ENCODE measurements at places on chromosomes 2 and 18. TPM values are rescaled to one million over a fixed set of nuclear protein-coding genes. Genes with fewer than 3 reads are reported as not detected.

Gene CCDC88A
- 21.3 TPM for polyA plus RNA-seq

DNA sequence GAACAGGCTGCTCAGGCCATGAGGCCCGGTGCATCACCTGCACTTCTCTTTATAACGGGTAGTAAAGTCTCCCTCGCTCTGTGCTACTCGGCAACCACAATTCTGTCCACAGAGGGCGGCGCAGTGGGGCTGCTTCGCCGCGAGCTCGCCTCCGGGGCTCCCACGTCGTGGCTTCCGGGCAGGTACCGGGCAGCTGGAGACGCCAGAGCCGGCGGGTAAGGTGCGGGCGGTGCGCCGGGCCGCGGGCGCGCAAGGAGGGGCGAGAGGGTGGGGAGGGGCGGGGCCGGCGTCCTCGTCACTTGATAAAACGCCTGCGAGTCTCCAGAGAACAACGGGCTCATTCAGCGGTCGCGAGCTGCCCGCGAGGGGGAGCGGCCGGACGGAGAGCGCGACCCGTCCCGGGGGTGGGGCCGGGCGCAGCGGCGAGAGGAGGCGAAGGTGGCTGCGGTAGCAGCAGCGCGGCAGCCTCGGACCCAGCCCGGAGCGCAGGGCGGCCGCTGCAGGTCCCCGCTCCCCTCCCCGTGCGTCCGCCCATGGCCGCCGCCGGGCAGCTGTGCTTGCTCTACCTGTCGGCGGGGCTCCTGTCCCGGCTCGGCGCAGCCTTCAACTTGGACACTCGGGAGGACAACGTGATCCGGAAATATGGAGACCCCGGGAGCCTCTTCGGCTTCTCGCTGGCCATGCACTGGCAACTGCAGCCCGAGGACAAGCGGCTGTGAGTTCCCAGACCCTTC, at the start of gene ITGA6:
Gene ITGA6 (plus strand): TSS at position 331 of the 734 bp plus-strand sequence.
- DNase-seq = no peak

DNA sequence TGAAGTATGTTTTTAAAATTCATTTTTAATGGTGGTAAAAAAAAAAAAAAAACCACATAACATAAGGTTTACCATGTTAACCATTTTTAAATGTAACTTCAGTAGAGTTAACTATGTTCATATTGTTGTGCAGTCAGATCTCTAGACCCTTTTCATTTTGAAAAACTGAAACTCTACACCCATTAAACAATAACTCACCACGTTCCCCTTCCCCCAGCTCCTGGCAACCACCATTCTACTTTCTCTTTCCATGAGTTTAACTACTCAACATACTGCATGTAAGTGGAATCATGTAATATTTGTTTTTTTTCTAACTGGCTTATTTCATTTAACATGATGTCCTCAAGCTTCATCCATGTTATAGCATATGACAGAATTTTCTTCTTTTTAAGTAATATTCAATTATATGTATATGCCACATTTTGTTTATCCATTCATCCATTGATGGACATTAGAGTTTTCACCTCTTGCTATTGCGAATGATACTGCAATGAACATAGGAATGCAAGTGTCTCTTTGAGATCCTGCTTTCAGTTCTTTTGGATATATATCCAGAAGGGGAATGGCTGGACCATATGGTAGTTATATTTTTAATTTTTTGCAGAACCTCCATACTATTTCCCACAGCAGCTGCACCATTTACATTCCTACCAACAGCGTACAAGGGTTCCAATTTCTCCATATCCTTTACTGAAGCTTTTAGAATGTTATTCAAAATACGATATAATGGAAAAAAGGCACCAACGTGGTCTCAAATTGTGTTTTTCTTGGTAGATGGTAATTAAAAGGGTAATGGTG, 91.0 kb downstream of the SPTBN1 start:
- DNase-seq = no peak

- no peak for DNase-seq
These were observed 141.8 kb downstream of the MEIS1 start for GRCh38 chr2:66576561-66577320.

Gene EIF5B
- 24.7 TPM for polyA plus RNA-seq

DNA sequence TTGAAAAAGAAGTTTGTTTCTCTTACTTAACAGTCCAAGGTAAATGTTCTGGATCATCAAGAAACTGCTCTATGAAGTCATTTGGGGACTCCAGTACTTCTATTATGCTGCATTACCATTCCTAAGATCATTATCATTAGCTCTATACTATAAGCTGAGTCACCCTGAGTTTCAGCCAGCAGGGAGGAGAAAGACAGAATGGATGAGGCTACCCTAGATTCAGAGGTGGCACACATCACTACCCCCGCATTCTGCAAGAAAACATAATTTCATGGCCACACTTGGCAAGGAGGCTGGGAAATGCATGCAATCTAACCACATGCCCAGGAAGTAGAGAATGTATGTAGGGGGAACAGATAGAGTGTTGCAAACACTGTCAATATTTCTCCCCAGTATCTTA, 16.6 kb upstream of the LNPK start:
- no peak for DNase-seq

Gene ATP6V1C2
- polyA plus RNA-seq = 0.49 TPM

GRCh38 chr2:5454051-5454390, 238.2 kb upstream of the SOX11 start:
- DNase-seq = no peak

DNA sequence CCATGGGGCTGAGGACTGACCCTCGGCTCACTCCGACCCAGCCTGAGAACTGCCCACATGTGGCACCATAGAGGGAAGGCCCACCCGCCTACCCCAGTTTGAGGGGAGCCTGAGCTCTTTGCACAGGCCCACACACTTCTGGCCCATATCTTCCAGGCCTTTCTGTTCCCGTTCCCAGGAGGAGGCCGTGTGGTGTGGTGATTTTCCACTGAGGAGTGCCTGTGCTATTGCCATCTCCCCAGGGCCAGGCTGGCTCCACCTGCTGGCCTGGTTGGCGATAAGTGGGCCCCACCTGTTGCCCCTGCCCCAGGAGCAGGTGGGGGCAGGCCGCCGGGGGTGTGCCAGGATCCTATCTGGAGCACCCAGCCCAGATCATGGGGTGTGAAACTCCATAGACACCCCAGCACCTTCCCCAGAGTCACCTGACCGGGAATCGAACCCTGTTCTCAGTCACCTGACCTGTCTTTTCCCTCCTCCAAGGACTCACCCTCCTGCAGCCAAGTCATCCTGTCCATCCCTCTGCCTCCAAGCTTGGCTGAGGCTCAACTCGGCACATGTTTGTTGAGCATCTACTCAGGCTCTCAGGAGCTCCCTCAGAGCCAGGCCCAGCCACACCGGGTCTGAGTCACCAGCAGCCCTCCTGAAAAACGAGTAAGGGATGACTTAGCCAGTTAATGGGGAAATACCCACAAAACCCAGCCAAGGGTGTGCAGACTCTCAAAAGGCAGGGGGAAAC, 120.1 kb downstream of the CYP26B1 start:
- DNase-seq = peak; percentile 61

- no peak for DNase-seq
These were observed 110.7 kb downstream of the COLEC12 start for GRCh38 chr18:389658-390357.

GRCh38 chr2:23532391-23533337, 147.7 kb downstream of the KLHL29 start:
- DNase-seq = no peak

DNA sequence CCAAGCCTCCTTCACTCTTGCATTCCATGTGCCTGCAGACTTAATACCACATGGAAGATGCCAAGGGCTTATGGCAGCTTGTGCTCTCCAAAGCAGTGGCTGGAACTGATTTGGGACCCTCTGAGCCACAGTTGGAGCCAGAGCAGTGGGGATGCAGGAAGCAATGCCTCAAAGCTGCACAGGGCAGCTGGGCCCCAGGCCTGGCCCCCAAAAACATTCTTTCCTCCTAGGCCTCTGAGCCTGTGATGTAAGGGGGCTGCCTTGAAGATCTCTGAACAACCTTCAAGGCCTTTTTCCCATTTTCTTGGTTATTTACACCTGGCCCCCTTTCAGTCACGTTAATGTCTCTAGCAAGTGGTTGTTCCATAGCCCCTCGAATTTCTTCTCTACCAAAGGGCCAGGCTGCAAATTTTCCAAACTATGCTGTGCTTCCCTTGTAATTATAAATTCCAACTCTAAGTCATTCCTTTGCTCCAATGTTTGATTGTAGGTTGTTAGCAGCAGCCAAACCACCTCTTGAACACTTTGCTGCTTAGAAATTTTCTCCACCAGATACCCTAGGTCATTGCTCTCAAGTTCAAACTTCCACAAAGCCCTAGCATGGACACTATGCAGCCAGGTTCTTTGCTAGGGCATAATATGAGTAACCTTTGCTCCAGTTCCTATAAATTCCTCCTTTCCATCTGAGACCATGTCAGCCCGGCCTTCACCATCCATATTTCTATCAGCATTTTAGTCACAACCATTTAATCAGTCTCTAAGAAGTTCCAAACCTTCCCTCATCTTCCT, 245.0 kb upstream of the RBBP8 start:
- no peak for DNase-seq

- DNase-seq = no peak
These were observed 67.4 kb upstream of the STAM2 start for GRCh38 chr2:152242787-152243472.

Gene FAM98A
- 324 TPM for polyA plus RNA-seq

DNA sequence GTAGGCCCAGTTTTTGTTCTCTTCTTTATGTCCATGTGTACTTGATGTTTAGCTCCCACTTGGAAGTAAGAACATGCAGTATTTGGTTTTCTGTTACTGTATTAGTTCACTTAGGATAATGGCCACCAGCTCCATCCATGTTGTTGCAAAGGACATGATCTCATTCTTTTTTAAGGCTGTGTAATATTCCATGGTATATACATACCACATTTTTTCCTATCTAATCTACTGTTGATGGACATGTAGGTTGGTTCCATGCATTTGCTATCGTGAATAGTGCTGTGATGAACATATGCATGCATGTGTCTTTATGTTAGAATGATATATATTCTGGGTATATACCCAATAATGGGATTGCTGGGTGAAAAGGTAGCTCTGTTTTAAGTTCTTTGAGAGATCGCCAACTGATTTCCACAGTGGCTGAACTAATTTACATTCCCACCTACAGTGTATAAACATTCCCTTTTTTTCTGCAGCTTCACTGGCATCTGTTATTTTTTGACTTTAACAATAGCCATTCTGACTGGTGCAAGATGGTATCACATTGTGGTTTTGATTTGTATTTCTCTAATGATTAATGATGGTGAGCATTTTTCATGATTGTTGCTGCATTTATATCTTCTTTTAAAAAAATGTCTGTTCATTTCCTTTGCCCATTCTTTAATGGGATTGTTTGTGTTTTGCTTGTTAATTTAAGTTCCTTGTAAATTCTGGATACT, 22.9 kb downstream of the LTBP1 start:
- no peak for DNase-seq

DNA sequence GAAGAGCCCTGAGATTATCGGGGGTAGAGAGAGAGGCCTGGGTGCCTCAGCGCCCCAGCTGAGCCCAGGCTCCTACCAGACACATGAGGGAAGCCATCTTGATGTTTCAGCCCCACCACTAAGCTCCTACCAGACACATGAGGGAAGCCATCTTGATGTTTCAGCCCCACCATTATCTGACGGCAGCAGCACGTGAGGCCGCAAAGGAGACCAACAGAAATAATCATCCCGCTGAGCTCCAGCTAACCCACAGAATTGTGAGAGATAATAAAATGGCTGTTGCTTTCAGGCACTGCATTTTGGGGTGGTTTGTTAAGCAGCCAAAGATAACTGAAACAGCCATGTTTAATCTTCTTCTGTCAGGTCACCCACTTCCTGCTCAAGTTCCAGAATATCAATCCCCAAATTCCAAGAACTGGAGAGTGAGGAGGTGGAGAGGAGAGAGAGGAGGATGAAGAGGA, 29.3 kb upstream of the SOS1 start:
- DNase-seq = no peak

Gene CDKL4
- not detected for polyA plus RNA-seq

DNA sequence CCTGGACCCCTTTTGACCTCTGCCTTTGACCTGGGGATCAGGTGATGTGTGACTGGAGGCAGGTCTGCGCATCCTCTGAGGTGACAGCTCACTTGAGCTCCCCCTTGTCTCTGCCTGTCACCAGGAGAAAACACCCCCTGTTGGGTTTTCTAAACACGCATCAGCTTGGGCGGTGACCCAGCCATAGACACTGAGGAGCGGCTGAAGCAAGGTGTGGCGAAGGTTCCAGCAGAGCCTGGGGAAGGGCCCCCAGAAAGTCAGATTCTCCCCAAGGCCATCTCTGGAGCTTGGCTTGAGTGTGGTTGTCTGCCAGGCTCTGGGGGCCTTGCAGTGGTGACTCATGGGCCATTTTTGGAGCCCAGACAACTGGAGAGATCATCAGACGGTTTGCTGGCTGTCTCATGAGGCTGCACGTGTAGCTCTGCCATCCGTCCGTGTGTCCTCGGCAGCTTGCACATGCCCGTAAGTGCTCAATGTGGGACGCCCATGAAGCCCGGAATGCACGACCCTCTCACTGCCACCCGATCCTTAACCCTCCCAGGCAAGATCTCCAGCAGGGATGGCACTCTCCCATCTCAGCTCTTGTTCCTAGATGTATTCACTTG, 29.4 kb downstream of the SIX3 start:
- no peak for DNase-seq

GRCh38 chr2:139721411-139721995, 941.3 kb upstream of the NXPH2 start:
- DNase-seq = no peak

GRCh38 chr2:85390941-85391669, 19.1 kb downstream of the CAPG start:
- DNase-seq = no peak

Gene SCN9A
- 0.09 TPM for polyA plus RNA-seq

- no peak for DNase-seq
These were observed 123.4 kb upstream of the CDH20 start for GRCh38 chr18:61209801-61210200.

Gene CCBE1
- polyA plus RNA-seq = 20.1 TPM

DNA sequence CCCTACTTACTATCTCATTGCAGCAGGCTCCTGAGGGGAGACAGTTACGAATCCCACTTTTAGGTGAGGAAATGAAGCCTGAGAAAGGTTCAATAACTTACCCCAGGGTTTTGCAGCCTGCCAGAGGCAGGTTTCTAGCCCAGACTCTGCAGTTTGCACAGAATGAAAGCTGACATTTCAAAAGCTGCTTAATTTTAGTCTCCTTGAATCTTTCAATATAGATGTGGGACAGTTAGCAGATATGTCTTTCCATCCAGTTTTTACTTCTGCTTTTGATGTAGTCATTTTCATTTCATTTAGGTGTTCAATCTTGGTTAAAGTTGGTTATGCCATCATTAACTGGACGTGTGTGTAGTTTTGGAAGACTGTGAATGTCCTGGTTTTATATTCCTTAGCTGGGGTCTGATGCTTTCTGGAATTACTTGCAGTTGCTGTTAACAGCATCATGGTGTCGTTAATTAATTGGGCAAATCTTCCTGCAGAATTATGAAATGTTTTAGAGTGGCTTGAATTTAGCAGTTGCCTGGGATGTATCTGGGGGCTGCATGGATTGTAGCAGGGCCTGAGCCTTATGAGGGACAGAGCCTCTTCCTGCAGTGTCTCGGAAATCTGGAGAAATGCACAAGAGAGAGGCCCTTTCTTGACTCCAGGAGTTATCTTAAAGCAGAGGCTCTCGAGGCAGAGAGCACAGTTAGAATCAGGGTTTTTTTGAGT, 100.8 kb downstream of the ZNF532 start:
- no peak for DNase-seq

All from keratinocyte (primary cell).